ENCODE measurements at places on chromosomes 1 and 21.

DNA sequence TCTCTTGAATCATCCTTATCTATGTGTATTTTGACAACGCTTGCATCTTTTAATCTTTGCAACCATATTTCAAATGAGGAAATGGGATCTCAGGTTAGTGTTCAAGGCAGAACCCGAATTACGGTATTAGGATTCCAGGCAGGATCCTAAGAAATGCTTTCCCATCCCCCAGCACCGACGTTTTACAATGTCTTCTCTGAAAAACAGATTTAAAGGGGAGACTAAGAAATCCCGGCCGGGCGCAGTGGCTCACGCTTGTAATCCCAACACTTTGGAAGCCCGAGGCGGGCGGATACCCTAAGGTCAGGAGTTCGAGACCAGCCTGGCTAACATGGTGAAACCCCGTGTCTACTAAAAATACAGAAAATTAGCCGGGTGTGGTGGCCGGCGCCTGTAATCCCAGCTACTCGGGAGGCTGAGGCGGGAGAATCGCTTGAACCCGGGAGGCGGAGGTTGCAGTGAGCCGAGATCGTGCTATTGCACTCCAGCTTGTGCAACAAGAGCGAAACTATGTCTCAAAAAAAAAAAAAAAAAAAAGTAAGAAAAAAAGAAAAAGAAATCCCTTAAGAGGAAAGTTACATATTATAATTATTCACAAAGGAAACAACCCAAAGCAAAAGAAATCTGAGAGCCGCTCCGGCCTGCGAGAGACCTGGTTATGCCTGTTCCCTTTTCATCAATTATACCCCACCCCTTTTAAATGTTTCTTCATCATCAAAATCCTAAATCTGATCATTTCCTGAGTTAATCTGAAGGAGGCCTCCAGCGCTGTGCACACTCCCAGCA, 801 bp upstream of the GORAB start:
- DNase-seq: no peak

DNA sequence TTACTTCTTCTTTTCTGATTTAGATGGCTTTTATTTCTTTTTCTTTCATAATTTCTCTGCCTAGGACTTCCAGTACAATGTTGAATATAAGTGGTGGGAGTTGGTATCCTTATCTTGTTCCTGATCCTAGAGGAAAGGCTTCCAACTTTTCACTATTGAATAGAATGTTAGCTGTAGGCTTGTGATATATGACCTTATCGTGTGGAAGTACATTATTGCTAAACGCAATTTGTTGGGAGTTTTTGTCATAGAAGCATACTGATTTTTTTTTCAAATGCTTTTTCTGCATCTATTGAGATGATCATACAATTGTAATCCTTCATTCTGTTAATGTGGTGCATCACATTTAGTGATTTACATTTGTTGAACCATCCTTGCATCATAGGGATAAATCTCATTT, 79.5 kb downstream of the FASLG start:
- no peak for DNase-seq

GRCh38 chr1:213989002-213989855, 1.5 kb downstream of the PROX1 start:
- no peak for DNase-seq

GRCh38 chr1:106675558-106675957, 380.9 kb upstream of the PRMT6 start:
- no peak for DNase-seq

DNA sequence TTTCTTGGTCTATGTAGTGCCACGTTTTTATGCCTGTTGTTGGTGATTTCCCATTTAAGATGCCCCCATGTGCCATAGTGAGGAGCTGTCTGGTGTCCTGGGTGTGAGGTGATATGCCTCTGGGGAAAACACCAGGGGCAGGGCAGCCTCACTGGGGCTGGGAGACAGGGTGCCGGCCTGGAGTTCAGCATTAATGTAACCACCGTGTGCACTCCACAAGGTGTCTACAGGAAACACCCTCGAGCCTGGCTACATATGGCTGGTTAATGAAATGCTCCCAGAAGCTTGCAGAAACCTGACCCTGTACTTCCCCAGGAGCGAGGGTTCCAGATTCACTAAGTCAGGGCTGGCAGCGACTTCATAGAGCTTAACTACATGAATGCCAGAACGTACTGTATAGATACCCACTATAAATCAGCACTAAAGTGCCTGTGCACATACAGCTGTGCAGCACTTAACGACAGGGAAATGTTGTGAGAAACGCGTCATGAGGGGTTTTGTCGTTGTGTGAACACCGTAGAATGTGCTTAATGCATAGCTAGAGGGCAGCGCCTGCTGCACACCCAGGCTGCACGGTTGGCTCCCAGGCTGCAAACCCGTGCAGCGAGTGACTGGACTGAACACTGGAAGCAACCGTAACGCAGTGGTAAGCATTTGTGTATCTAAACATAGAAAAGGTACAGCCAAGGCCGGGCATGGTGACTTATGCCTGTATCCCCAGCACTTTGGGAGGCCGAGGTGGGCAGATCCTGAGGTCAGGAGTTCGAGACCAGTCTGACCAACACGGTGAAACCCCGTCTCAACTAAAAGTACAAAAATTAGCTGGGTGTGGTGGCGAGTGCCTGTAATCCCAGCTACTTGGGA, 10.4 kb downstream of the TFF2 start:
- DNase-seq: no peak

DNA sequence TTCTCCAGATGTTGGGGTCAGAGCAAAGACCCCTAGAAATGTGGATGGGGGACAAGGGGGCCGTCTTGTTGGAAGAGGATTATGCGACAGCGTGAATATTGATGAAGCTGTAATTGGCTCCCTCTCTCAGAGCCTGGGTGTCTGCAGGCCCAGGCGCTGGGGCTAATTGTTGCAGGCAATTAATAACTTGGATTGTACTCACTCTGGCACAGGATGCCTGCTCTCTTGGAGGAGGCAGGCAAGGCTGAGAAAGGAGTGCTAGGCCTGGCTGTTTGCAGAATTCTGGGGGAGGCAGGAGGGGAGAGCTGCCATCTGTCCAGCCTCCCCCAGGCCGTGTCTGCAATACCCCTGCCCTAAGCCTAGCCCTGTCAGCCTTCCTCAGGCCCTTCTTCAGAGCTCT, 4.1 kb upstream of the DISP3 start:
- no peak for DNase-seq

- DNase-seq: no peak
Observed at GRCh38 chr1:159428536-159428935, 3.5 kb upstream of the OR10J4 start.

DNA sequence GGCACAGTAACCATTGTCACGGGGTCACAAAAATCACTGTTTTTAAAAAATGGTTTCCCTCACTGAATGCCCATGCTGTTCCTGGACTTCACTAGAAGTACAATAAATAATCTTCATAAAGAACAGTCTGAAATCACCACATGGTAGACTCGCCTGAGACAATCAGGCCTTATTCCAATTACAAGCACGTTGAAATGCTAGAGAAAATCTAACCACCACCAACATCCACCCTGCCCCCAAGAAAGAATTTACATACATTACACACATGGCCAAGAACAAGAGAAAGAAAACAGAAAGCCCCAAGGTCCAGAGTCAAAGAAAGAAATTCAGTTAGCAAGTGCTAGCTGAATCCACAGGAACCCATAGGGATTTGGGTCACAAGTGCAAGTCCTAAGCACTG, 107.0 kb upstream of the ERG start:
- DNase-seq: no peak

DNA sequence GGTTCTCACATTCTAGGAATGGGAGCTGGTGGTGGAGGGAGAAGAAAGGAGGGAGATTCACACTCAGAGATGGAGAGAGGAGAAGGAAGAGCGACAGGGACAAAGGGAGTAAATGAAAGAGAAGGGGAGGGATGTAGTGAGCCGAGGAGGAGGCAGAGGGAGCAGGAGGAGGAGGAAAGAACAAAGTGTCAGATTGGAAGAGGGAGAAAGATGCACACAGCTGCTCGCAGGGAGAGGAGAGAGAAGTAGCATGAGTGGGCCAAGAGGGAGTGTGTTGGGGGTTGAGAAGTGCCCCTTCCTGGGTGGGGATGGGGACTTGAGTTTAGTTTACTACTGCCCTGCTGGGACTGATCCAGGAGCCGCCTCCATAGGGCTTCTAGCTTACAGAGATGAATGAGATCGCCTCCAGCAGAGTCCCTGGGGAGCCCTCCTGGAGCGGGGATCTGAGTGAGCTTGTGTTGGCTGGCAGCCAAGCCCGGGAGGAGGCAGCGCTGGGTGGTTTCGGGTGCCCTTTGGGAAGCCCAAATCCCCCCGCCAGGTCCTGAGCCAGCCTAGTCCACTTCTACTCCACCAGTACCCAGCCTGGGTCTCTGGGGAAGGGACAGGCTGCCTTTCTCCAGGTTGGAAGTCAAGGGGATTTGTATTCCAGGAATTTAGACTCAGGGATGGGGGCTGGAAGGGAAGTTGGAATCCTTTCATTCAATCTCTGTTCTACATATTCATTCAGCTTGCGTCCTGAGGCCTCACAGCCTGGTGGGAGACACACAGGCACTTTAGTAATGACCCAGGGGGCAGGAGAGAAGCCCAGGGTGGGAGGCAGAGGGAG, 20.9 kb downstream of the PTPRU start:
- DNase-seq: no peak

DNA sequence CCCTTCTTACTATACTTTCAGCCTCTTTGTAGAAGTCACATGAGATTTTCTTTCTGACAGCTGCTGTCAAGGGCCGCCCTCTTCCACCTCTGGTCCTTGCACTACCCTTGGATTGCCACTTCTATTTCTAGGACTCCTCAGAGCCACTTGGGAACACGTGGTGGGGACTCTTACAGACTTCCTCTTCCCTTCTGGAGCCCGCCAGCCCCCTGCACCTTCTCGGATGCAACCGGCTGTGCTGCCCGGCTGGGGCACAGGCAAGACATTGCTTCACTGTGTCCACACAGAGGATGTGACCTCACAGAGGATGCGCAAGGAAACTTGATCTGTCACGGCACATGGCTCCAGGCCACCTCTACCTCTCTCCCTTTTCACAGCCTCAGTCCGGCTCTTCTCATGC, 2.4 kb upstream of the IKBKE start:
- no peak for DNase-seq

DNA sequence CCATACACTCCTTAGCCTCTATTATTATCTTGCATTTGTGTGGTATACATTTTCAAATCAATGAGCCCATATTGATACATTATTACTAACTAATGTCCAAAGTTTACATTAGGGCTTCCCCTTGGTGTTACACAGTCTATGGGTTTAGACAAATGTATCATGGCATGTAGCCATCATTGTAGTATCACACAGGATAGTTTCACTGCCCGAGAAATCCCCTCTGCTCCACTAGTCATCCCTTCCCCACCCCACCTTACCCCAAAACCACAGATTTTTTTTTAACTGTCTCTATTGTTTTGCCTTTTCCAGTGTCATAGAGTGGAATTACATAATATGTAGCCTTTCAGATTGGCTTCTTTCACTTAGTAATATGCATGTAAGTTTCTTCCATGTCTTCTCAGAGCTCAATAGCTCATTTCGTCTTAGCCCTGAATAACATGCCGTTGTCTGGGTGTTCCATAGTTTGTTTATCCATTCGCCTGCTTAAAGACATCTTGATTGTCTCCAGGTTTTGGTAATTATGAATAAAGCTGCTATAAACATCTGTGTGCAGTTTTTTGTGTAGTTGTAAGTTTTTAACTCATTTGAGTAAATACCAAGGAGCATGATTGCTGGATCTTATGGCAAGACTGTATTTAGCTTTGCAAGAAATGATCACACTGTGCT, 86.4 kb upstream of the LYST start:
- DNase-seq: peak; percentile 38

GRCh38 chr1:180358649-180359048, 128.6 kb downstream of the LHX4 start:
- no peak for DNase-seq

- DNase-seq: no peak
Observed at GRCh38 chr1:219566951-219567947, 45.7 kb downstream of the ZC3H11B start.

GRCh38 chr1:62117018-62117750, 77.5 kb upstream of the L1TD1 start:
- DNase-seq: no peak

DNA sequence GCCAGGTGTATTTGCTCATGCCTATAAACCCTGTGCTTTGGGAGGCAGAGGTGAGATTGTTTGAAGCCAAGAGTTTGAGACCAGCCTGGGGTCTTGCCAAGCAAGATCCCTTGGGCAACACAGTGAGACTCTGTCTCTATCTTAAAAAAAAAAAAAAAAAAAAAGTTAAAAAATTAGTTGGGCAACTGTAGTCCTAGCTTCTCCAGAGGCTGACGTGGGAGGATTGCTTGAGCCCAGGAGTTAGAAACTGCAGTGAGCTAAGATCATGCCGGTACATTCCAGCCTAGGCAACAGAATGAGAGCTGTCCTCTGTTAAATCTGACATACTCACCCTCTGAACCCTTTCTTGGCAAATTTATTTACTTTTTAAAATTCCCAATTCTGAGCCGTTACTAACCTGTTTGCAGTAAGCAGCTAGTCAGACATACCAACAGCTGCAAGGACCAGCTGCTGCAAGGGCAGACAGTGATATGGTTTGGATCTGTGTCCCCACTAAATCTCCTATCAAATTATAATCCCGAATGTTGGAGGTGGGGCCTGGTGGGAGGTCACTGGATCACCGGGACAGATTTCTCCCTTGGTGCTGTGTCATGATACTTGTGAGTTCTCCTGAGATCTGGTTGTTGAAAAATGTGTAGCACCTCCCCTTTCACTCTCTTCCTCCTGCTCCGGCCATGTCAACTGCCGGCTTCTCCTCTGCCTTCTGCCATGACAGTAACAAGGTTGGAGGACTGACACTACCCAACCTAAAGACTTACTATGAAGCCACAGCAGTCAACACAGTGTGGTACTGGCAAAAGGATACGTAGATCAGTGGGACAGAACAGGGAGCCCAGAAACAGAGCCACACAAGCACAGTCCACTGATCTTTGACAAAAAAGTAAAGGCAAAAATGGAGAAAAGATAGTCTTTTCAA, 10.6 kb downstream of the PARP1 start:
- no peak for DNase-seq

Measured in activated naive CD4-positive, alpha-beta T cell treated with Interleukin-2 at 50 U/mL for 16 hours (primary cell).